DMS79 (cell line): ENCODE measurements at places on chromosomes 1 and 21.

DNA sequence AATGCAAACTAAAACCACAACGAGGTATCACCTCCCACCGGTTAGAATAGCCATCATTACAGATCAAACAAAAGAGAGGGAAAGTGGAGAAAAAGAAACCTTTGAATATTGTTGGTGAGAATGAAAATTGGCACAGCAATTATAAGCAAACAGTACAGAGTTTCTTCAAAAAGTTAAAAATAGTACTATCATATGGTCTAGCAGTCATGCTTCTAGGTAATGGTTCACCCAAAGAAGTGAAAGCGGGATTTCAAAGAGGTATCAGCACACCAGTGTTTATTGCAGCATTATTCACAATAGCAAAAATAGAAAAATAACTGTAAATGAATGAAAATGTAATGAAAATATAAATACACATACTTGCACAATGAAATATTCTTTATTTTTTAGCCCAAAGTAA, 8.2 kb downstream of the OR2T10 start:
- no peak for DNase-seq

GRCh38 chr1:6601049-6601922, 1.4 kb downstream of the KLHL21 start:
- DNase-seq = no peak

DNA sequence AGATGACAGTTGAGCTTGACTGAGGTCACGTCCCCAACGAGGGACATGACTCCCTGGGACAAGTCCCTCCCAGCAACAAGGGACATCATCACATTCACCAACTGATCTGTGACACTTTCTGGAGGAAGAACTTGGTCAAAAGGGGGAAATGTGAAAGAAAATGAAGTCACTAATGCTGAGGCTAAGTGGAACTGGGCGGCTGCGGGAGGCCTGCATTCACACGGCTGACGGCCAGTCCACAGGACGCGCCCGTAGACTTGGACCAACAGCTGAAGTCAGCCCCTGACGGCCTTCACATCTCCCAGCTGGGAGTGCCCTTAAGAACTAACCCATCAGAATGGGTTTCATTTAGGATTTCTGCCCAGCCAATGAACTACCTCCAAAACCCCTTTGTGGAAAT, 26.6 kb downstream of the POFUT2 start:
- DNase-seq = no peak

GRCh38 chr1:233665575-233666270, 51.8 kb downstream of the KCNK1 start:
- no peak for DNase-seq

GRCh38 chr1:183242556-183242955, 56.5 kb downstream of the LAMC2 start:
- DNase-seq = no peak

DNA sequence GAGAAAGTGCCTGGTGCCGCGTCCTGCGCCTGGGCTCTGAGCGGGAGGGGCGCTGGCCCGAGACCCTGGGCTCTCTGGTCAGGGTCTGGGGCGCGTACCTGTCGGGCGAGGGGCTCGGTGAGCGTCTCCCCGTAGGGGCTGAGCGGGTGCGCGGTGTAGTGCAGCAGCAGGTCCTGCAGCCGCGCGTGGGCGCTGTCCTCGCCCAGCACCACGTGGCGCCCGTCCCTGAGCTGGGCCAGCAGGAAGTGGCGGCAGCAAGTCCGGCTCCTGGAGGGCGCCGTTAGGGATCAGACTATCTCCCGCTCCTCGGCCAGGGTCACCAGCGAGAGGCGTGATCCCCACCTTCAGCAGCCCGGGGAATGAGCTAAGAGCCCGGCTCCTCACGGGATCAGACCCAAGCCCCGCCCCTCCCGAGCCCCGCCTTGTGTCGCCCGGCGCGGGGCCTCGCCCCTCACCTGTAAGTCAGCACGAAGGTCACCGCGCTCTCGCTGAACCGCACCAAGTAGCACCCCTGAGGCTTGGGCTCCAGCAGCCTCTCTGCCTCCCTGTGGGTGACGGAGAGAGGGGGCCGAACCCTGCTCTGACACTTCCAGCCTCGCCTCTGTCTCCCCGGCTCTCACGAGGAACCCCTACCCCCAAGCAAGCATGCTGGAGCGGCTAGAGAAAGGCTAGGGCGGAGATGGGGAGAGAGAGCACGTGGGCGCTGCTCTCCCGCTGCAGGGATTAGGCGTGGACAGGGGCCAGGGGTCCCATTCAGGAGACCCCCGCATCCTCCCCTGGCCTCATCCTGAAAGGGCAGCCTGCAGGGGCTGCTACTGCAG, 2.7 kb downstream of the SH2D2A start:
- peak; percentile 39 for DNase-seq

GRCh38 chr1:199272628-199273086, 633.8 kb downstream of the PTPRC start:
- no peak for DNase-seq

DNA sequence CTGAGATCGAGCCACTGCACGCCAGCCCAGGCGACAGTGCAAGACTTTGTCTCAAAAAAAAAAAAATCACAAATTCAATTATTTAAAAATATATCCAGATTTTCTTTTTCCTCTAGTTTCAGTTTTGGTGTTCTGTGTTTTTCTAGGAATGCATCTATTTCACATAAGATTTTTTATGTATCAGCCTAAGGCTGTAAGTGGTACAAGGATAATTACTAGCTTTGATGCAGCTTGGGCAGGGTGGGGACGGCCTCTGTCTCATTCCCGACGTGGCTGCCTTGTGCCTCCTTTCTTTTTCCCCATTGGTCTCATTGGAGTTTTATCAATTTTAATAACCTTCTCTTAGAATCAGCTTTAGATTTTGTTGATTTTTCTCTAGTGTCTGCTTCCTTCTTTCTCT, 6.9 kb downstream of the CCDC27 start:
- no peak for DNase-seq

- DNase-seq = no peak
Observed at GRCh38 chr1:70727886-70728489, 316.9 kb downstream of the CTH start.

DNA sequence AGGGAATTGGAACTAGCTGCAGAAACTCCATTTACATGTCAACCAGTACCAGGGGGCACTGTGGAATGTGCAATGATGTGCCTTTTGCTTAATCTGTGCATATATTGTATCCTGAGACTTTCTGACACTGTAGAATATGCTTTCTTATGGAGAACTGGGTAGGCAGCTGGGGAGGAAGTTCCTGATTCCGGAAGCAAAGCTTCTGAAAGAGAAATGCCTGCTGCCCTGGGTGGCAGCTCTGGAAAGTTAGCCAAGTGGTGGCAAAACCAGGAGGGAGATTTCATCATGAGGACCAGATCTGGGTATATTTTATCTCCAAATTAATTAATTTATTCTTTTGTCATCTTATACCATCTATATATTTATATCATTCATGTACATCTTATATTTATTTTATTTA, 116.7 kb downstream of the XCL2 start:
- no peak for DNase-seq

DNA sequence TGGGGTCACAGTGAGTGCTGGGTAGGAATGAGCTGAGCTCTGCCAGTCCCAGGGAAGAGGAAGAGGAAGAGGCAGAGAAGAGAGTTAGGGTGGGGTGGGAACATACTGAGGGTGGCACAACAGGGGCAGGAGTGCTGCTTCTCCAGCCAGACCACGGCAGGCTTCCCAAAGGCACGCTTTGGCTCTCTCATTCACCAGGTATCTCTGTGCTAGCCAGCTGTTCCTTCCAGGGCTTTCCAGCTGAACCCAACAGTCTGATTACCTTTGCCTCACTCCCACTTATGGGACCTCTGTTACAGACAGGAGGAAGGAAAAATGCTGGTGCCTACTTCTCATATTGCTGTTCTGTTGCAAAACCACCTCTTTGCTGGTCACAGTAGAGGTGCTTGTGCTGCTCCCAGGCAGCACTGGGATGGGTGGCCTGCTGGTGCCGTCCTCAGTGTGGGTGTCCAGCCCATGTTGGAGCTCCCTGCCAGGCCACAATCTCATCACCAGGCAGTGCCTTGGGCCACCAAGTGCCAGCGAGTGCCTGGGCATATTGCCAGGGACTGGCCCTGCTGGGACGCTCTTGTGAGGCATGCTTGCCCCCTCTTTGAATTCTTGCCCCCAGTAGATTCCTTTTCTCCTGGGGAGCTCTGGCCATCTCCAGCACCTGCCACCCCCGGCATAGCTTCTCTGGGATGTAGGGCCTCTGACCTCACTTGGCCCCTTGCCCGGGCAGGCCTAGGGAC, 2.1 kb downstream of the ADORA1 start:
- DNase-seq = no peak
